Liver (tissue), 10 donors: ENCODE measurements at places on chromosomes 1 and 21. TPM values are rescaled to one million over a fixed set of nuclear protein-coding genes. Genes with fewer than 3 reads are reported as not detected.

Gene PLEKHA6
- 6.7 TPM for polyA plus RNA-seq

Gene SLC25A34
- 1.8 TPM for polyA plus RNA-seq

Gene KCNJ9
- polyA plus RNA-seq, result not detected

Gene GNB1
- polyA plus RNA-seq, result 68.5 TPM

Gene SIK1
- polyA plus RNA-seq, result 1.3 TPM

Gene APCS
- 2,014 TPM for polyA plus RNA-seq

Gene C1orf226
- polyA plus RNA-seq, result 16.9 TPM

Gene RHCE
- polyA plus RNA-seq, result 0.46 TPM

Gene C1orf232
- polyA plus RNA-seq, result not detected
